Calu3 (cell line): ENCODE measurements at places on chromosomes 13 and 19. TPM values are rescaled to one million over a fixed set of nuclear protein-coding genes. Genes with fewer than 3 reads are reported as not detected.

- DNase-seq, result no peak
Measured at GRCh38 chr19:51146751-51147150, 4.7 kb downstream of the SIGLEC7 start.

- no peak for DNase-seq
Measured at GRCh38 chr13:25529425-25529824, 157.7 kb downstream of the ATP8A2 start.

The KCNJ14 gene
- 9.6 and 9.9 TPM in 2 replicates for total RNA-seq

DNA sequence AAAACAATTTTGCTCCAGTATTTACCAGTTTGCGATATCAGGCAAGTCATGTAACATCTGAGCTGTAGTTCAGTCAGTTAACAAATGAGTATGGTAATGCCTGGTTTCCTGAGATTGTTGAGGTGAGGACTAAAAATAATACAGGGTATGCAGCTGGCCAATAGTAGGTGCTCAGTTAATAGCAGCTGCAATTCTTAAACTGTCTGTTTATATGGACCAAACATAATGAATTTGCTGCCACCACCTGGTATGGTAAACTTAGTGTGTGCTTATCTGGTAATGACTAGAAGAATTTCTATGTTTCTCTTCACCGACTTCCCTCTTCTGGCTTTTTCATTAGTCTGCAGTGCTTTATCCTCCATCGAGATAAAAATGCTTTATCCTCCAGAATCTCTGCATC is 9.1 kb downstream of the ZMYM2 start:
- DNase-seq, result no peak
